Stimulated activated CD4-positive, alpha-beta T cell treated with anti-CD3 and anti-CD28 coated beads, Interleukin-1b, Interleukin-23, amount 100 ng/mL, for 1 hour (primary cell): ENCODE measurements at places on chromosomes 1 and 21.

DNA sequence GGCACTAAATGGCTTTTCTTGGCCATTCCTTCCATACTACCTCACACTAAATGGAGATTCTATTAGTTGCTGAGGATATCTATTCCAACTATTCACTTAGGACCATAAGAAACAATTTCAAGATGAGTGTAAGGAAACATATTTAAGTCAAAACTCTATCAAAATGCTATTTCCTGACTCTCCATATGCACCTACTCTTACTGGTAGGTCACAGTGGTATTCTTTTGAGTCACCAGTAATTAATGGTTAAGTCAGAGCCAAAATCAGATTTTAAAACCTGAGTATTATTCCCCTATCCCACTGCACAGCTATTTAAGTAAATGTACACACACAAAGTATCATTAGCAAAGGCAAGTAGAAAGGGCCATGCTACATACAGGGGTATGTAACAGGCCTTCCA, 50.3 kb downstream of the ARID4B start:
- no peak for DNase-seq

- no peak for DNase-seq
Measured at GRCh38 chr1:109850194-109850593, 60.5 kb upstream of the CSF1 start.

DNA sequence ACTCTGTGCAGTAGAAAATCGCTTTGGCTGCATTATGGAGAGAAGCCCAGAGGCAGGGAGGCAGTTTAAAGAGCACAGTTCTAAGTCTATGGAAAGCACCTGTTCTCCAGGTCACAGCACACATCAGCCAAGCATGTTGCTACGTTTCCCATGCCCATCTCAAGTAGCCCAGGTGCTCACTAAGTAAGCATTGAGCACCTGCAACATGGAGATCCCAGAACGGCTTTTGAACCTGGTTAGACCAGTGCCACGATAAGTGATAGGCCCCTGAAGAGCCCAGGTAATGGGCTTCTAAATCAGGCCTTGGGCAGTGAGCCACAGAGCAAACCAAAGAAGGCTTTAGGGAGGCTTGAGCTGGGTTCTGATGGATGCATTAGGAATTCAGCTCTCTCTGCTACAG, 186.2 kb downstream of the C1orf94 start:
- no peak for DNase-seq

GRCh38 chr1:74463333-74463988, 49.0 kb downstream of the LRRC53 start:
- no peak for DNase-seq

GRCh38 chr1:30108186-30108585, 615.2 kb downstream of the MATN1 start:
- no peak for DNase-seq

DNA sequence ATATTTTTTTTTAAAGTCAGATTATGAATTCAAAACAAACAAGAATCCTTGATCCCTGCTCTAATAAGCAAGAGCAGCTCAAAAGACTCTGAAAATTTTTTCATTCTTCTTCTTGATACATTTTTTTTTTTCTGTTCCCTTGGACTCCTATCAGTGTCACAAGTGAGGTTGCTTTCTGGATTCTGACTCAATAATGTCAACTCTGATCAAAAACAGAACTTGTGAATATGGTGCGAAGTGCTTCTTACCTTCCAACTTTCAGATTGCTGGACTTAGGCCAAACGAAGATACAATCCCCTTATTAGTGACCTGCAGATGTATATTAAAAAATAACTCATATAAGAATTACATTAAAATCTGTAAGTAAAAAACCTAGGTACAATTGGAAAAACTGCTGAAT, 136.1 kb downstream of the GPATCH2 start:
- no peak for DNase-seq

DNA sequence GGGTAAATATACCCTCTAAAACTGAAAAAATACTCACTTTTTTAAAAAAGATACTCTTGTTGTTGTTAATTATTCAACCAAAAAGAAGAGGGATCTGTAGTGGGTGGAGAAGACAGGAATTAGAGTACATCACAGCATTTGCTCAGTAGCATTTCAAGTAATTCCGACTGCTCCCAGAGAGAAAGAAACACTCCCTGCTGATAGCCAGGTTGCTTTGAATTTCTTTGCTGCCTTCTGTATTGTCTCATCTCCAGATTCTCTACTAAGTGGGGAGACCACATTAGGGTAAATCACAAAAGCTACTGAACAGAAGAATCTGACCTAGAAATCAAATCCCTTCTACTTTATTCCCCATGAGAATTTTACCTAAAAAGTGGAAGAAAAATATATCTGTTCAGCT, 661.1 kb downstream of the BRINP3 start:
- no peak for DNase-seq

- DNase-seq = no peak
Measured at GRCh38 chr1:19974822-19975416, 4.5 kb downstream of the PLA2G2A start.

DNA sequence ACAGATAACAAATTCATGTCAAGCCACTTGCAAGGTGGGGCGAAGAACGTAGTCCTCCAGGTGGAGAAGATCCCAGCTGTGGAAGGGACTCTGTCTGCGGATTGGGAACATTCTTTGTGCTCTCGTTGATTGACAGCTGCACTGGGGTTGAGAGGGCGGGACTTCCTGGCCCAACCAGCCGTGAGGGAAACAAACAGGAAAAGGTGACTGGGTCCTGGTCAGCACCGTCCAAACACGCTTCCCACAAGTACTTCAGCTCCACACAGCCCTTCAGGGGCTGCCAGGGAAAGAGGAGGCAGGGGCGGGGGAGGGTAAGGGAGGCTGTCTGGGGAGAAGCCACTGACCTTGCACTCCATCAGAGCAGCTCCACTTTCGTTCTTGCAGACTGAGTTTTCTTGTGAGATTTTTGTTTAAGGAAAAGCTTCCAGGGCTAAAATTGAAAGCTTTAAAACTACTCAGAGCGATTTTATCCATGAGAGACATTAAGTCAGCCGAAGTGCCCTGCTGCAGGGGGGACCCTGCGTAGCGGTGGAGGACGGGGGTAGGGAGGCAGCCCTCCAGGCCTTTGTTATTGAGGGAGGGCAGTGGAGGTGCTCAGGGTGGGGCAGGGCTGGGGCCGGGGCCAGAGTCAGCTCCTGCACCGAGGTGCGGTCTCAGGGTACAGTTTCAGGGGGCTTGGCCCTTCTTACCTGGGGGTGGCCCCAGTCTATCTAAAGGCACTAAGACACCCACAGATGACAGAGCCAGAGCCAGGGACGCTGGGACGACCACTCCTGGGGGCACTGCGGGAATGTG, 21.6 kb upstream of the STUM start:
- DNase-seq = no peak

DNA sequence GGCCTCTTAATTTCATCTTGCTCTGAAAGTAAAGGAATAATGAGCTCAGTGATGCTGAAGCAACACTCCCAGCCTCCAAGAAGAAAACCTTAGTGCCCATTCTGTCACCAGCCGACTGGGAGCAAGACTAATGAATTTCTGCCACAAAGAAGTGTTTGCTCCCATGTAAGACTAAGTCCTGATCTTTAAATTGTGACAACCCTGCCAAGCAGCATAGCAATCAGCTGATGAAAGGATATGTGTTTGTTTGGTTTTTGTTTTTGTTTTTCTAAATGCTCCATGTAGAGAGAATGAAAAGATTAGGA, 113.7 kb upstream of the PALMD start:
- no peak for DNase-seq

DNA sequence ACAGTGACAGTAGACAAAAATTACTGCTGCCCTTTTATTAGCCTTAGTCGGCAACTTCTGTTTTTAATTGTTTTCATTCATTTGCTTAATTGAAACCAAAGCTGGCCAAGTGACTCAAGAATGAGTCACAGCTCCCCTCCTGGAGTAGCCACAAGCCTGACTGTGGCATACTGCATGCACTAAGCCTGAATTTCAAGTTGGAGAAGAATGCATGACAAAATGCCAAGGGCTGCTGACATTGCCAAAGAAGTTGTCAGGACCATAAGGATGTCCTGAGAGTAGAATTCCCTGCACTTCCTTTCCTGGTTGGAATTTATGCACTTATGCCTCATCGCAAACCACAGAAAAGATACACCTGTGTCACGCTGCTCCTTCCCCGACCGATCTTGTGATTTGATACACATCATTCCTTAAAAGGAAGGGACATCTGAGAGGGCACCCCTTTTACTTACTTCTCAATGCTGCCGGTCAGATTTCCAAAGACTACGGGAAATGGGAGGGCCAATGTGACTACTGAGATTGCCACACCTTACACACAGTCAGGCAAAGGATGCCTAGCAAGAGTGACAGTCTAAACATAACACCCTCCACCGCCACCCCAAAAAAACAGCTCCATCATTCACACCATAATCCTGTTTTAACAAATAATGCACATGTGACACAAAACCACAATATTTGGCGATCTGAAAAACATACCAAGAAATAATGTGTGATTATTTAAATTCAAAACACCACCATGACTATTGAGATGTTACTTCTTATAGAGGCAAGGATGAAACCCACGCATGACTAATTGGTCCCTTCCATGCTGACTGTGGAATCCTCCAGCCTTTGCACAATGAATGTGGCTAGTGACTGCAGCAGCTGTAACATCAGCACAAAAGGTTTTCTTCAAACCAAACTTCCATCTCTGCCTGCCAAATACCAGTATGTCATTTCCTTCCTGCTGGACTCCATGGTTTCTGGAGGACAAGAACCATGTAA, 28.2 kb downstream of the VAV3 start:
- DNase-seq = no peak
